ENCODE measurements at places on chromosomes 4 and X.

DNA sequence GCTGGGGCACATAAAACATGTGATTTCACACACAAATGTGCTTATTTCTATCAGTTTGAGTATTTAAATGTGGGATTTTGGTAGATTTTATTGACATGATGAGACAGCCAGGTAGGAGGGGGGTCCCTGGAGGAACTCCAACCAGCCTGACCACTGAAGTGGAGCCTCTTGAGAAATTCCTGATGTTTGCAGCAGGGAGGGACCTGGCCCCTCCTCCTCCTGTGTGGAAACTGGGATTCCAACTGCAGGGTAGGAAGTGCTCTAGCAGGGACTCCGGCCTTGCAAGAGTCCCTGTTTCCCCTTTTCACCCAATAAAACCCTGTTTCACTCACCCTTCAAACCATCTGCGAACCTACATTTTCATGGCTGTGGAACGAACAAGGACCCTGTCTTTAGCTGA, 2224.0 kb upstream of the AGA start:
- DNase-seq, result no peak

GRCh38 chr4:120812216-120812615, 110.3 kb downstream of the PRDM5 start:
- no peak for DNase-seq

GRCh38 chr4:59571805-59572430, 1628.2 kb upstream of the ADGRL3 start:
- DNase-seq, result no peak

DNA sequence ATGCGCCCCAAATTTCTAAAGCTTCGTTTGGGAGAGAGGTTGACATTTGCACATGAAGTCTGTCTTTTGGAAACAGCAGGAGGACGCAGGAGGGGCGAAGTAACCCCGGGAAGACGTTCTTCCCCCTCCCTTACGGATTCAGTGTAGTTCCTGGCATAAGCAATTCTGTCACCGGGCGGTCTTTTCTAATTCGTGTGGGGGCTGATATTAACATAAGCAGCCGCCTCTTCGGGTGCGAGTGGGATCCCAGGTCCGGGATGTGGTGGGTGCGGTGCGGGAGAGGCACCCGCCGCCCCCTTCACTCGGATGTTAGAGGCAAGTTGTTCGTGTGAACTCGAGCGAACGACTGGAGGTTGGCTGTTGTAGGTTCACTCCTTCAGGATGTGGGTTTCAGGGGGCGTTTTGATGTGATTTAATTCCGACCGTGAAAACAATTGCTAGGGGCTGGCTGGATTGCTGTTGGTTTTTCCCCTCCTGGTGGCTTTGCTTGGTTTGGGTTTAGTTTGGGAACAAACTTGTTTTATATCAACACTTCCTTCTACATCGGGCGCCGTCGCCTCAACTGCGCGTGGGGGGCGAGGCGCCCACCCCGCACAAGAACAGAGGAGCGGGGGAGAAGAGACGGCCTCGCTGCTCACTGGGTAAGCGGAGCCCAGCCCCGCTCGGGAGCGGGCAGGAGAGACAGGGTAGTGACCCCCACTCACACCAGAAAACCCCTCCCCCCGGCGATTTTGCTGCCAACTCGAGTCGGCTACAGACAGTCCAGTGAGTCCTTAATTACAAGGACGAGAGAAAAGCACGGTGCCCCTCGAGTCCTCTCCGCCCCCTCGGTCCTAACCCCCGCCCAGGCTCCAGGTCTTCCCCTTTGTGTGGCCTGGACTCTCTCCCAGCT, 2.9 kb upstream of the LEF1 start:
- peak; percentile 45 for DNase-seq

GRCh38 chr4:142925161-142925560, 79.1 kb upstream of the INPP4B start:
- no peak for DNase-seq

DNA sequence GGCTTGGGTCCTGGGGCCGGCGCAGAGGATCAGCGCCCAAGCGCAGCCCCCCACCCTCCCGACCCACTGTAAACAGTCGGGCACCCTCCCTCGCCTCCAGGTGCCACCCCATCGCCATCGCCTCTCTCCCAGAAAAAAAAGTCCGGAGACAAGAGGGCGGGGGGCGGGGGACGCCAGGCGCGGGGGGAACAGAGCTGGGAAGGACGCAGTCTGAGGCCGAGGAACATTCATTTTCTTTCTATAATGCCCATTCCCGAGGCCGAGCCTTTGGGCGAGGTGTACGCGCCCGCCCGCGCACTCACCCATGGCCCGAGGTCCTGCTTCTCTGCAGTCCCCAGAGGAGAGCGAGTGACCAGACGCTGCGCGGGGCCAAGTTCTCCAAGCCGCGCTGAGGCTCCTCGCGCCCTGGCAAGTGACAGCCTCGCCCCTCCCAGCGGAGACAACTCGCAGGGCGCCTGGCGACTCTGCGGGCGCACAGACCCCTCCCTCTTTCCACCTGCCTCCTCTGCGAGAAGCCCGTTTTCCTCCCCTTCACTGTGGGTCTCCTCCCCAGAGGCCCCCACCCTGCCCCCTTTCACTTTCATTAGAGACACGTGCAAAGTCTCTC, 63.5 kb upstream of the WDR17 start:
- no peak for DNase-seq

GRCh38 chr4:171813526-171814250, 484 bp downstream of the GALNTL6 start:
- no peak for DNase-seq

DNA sequence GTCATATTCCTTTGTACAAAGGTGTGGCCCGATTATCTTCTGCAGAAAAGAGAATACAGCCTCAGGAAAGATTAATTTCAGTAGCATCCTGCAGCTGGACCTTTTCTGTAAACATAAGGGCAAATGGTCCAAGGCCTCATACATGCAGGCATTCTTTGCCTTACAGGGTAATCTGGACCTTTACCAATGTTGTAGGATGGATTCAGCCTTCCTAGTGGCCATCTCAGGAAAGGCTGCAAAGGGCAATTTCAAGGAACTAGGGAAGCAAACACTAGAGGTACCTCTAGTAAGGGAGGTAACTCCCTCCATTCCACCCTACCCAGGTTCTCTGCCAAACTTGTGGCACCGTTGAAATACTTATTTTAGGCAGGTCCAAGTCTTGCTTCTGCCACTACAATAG, 43.0 kb downstream of the UGT2B28 start:
- DNase-seq, result no peak

DNA sequence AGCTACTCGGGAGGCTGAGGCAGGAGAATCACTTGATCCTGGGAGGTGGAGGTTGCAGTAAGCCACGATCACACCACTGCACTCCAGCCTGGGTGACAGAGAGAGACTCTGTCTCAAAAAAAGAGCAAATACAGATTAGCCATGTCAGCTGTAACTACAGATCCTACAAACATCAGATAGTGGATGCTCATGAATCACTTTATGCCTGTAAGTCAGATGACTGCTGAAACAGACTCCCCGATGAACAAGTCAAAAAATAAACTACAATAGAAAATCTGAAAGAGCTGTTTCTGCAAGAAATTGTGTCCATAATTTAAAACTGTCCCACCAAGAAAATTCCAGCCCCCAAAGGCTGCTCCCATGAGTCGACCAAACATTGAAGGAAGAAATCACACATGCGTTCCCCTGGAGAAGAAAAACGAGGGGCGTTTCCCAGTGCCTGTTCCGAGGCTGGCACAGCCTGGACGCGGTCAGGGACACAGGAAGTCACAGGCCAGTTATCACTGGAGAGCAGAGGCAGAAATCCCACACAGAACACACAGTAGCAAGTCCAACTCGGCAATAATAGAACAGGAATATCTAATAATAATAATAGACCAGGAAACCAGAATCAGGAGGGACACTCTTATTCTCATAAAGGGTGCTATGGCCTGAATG, 30.0 kb upstream of the GTPBP6 start:
- no peak for DNase-seq

- no peak for DNase-seq
Measured at GRCh38 chr4:74323663-74324062, 15.4 kb downstream of the EPGN start.

DNA sequence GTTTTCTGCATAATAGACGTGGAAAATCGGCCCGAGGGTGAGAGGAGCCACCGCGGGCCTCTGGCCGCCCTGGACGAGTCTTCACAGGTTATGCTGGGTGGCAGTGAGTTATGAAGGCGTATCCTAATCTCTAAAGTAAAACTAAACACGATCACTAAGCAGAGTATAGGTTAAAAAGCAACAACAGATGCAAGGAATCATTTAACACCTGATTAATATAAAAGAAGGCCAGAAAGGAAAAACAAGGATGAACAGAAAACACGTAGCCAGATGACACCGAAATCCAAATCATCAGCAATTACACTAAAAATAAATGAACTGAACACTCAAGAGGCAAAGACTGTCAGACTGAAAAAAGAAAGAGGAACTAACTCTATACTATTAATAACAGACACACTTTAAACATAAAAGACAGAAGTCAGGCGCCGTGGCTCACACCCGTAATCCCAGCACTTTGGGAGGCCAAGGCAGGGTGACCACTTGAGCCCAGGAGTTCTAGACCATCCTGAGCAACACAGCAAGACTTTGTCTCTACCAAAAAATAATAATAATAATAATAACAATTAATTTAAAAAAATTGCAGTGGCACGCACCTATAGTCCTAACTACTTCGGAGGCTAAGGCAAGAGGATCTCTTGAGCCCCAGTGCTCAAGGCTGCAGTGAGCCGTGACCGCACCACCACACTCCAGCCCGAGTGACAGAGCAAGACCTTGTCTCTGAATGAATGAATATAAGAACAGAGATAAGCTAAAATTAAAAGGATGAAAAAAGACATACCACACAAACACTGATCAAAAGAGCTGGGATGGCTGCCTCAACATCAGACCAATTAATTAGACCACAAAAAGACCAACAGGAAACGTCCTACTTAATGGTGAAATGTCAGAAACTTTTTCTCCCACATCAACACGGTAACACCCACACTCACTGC, 30.0 kb downstream of the CTBP1 start:
- DNase-seq, result no peak

DNA sequence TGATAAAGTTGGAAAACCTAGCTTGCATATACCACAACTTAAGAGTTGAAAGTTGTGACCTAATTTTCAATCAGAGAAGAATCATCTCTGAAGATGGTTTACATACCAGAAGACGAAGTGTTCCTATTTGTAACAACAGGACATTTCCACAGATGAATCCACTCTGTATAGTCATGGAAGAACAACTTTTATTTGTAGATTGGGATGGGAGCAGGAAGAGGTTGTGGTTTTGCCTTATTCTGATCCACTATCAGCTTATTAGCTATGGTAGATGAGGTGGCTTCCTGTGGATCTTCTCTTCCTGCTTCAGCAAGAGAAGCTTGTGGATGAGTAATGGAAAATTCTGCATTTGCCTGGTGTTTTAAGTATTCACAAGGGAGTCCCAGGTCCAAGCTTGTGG, 18.6 kb upstream of the SUPT20HL1 start:
- DNase-seq, result no peak

- no peak for DNase-seq
Measured at GRCh38 chrX:104253567-104254441, 929 bp downstream of the ESX1 start.

DNA sequence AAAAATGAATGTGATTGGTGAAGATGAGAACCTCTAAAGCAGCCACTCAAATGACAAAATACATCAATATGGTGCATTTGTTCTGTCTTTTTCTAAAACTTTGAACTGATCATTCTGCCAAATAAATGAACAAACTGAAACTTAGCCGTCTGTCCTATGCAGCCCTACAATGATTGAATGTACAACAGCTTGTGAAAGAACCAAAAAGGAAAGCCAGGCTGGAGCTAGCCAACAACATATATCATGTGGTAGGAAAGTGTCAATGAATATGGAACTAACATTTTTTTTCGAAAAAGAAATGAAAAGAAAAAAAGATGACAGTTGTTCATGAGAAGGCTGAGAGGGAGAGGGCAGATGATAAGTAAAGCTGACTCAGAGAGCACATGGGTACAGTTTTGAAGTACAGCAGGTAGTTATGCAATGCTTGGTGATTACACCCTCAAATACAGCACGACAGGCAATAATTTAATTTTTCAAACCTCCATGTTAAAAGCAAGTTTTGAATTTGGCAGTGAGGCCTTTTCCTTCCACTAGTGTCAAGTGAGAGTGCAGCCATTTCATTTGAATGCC, 21.2 kb upstream of the SLC7A11 start:
- no peak for DNase-seq
